ENCODE measurements at places on chromosomes 11 and 22. TPM values are rescaled to one million over a fixed set of nuclear protein-coding genes. Genes with fewer than 3 reads are reported as not detected.

DNA sequence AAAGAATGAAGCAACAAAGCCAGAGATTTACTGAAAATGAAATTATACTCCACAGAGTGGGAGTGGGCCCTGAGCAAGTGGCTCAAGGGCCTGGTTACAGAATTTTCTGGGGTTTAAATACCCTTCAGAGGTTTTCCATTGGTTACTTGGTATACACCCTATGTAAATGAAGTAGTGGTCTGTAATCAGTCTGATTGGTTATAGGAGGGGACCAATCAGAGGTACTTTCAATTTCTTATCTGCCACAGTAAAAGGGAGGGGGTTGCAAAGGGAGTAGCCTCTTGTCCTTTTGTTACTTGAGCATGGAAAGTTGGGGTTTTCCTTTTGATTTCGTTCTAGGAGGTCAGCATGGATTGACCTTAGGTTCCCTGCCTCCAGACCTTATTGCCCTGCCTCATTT is 63.5 kb downstream of the ATM start:
- H3K4me1 ChIP-seq: no peaks in the 10 kb centered on the region
- H3K4me3 ChIP-seq: no peak overlapping the region
- H3K27ac ChIP-seq: no peak overlapping the region
- no peaks in the 10 kb centered on the region for H3K36me3 ChIP-seq

The RTCB gene
- total RNA-seq: 98.4 TPM

DNA sequence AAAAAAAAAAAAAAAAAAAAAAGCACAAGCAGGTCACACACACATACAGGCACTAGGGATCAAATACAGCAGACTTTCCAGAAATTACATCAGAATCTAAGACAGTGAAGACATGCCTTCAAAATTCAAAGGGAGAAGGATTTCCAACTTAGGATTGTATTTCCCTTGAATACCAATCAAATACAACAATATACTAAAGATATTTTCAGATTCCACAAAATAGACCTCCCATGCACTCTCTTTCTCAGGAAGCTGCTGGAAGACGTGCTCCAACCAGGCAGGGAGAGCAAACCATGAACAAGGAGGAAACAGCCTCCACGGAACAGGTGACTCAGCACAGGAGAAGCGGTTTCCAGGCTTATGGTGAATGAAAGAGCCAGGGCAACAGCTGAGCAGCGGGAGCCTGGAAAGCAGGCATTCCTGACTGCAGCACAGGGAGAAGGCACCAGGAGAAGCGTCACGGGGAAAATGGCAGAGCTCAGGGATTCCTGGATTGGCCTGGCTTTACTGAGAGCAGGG is 32.0 kb downstream of the TMEM184B start:
- H3K36me3 ChIP-seq: no peaks in the 10 kb centered on the region
- DNase-seq: peak; percentile 59
- H3K27me3 ChIP-seq: no peaks in the 10 kb centered on the region
- peak overlapping the region; percentile 32 for H3K27ac ChIP-seq
- H3K4me1 ChIP-seq: peaks cover 19% of the 10 kb centered on the region
- no peak overlapping the region for H3K4me3 ChIP-seq

DNA sequence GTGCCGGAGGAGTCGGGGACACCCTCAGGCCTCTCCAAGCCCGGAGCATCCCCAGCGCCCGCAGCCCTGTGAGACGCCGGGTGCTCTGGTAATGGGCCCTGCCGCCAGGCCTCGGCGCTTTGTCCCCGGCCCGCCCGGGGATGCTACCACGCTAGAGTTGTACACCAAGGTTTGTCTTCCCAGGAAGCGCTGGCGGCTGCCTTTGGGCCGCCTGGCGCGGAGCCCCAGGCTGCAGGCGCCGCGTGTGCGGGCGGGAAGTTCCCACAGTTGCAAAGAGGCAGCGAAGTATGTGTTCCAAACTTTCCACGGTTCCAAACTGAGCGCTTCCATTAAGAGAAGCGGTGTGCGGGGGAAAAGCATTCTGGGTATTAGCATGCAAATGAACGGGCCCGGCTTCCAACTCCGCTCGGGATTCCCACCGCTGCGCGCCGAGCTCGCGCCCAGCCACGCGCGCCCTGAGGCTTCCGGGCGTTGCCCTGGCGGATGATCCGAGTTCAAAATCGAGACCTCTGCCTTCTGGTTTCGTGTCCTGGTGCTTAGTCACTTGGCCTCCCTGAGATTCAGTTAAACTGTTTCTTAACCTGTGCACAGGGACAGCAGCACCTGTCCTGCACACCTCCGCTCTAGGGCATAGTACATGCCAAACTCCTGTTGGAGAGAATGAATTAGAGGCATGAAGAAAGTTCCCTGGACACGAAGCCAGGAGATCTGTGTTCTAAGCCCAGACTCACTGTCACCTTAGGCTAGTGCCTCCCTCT is 1.3 kb upstream of the PATZ1 start:
- H3K27ac ChIP-seq: peak overlapping the region; percentile 90
- H3K27me3 ChIP-seq: no peaks in the 10 kb centered on the region
- peak overlapping the region; percentile 69 for H3K4me3 ChIP-seq
- H3K36me3 ChIP-seq: no peaks in the 10 kb centered on the region
- DNase-seq: peak; percentile 72
- peaks cover 41% of the 10 kb centered on the region for H3K4me1 ChIP-seq

Measured in transverse colon (tissue), 4 donors.